ENCODE measurements at places on chromosomes 12 and 14. TPM values are rescaled to one million over a fixed set of nuclear protein-coding genes. Genes with fewer than 3 reads are reported as not detected.

- no peak for DNase-seq
These were observed 35.5 kb downstream of the TCTN1 start for GRCh38 chr12:110649341-110649847.

DNA sequence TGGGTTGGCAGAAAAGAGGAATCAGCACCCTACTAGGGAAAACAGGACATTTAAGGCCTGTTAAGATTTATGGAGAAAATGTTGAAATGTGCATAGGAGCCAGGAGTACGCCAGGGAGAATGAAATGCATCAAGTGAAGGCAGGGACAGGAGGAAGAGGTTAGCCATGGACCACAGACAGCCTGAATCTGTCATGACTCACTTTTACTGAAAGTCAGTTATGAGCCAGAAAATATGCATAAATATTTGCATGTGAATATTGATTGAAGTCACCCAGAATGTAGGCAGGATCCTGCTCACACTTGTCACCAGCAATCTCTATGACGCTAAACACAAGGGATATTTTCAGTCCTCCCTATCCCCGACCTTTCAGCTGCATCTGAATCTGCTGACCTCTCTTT is 25.1 kb upstream of the CDK17 start:
- DNase-seq: no peak

- DNase-seq: no peak
These were observed 5.6 kb downstream of the ERH start for GRCh38 chr14:69392481-69392880.

DNA sequence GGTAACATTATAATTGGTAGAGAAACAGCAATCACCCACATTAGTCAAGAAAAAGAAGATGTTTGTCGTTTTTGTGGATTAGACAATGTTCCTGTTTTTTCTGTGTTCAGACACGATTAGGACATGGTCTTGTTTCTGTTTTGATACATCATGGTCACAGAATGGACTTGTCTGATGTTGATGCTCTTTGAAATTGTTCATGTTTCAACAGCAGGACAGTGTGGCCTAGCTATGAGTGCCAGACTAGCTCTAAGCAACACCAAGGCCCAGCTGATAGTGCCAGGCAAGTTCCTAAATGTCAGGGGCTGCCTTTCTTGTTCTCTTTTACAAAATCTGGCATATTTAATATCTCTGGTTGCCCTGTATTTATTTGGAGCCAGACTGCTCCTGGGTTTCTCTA is 40.9 kb upstream of the TOMM20L start:
- peak; percentile 8 for DNase-seq

DNA sequence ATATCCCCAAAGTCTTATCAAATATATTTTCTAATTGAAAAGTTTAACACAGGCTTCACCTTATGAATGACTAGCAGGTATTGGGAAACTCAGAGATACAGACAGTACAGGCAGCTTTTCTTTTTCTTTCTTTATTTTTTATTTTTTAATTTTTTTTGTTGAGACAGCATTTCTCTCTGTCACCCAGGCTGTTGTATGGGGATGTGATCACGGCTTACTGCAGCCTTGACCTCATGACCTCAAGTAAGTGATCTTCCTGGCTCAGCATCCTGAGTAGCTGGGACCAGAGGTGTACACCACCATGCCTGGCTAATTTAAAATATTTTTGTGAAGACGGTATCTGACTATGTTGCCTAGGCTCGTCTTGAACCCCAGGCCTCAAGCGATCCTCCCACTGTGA is 85.0 kb downstream of the BRMS1L start:
- DNase-seq: no peak

GRCh38 chr14:85617791-85618190 is 87.8 kb downstream of the FLRT2 start:
- no peak for DNase-seq

CLEC2A gene
- total RNA-seq: not detected

FGF6 gene
- total RNA-seq: not detected

OR6J1 gene
- under 0.01 TPM for total RNA-seq

TPPP2 gene
- not detected for total RNA-seq

Data from hematopoietic multipotent progenitor cell (in vitro differentiated cells).